ENCODE measurements at places on chromosomes 2 and 18. TPM values are rescaled to one million over a fixed set of nuclear protein-coding genes. Genes with fewer than 3 reads are reported as not detected.

SETBP1 gene
- total RNA-seq: 3.7 TPM

MLPH gene
- total RNA-seq: not detected

LYG2 gene
- total RNA-seq: not detected

UGT1A4 gene
- total RNA-seq: not detected

SPHKAP gene
- not detected for total RNA-seq

DTNA gene
- 5.7 TPM for total RNA-seq

AAMP gene
- total RNA-seq: 199 TPM

MERTK gene
- 33.6 TPM for total RNA-seq

COLEC12 gene
- 24.3 TPM for total RNA-seq

IAH1 gene
- total RNA-seq: 32.9 TPM

TRIM43 gene
- total RNA-seq: not detected

TMEM169 gene
- 0.14 TPM for total RNA-seq
